ENCODE measurements at places on chromosomes 1 and 21.

DNA sequence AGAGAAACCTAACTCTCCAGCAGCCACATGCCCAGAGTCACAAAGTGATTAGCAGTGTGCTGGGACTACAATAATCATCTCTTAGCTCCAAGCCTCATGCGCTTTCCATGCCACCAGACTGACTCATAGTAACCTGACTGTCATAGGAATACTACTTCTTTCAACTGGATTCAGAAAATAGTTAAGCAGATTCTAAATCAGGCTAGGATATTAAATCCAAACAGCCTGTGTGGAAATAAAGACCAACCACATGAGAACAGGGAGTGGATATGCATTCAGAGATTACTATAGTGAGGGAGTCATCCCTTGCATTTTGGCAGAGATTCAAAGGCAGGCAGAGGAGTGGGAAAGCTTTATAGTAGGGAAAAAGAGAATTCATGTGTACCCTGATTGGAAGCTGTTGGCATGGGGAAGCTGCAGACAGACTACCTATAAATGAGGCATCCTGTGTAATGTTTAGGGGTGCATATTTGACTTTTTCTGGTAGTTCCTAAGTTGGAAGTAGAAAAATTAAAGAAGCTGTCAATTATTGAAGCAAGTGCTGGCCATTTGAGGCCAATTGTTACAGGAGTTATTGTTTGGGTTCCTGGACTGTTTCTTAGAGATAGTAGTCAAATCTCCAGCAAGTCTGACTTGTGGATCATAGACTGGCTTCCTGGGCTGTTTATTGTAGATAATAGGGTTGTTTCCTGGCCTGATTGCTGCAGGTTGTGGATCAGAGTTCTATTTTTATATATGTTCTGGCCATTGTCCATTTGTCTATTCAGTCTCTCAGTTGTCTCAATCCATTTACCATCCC, 31.7 kb upstream of the DNAH14 start:
- no peak for DNase-seq

GRCh38 chr1:158095737-158096335, 84.9 kb upstream of the CD1D start:
- DNase-seq: peak; percentile 61

DNA sequence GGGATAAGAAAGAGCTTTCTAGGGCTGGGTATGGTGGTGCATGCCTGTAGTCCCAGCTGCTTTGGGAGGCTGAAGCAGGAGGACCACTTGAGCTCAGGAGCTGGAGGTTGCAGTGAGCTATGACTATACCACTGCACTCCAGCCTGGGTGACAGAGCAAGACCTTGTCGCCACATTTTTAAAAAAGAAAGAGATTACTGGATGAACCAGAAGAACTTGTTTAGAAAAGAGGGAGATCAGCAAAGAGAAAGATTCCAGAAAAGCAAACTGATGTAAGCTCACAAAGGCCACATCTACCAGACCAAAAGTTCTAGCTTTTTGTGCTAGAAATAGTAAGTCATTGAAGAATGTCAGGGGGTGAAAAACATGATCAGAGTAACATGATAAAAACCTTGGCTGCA, 117.6 kb downstream of the KIAA0319L start:
- DNase-seq: no peak

GRCh38 chr1:234164098-234164709, 209.1 kb upstream of the COA6 start:
- DNase-seq: no peak

GRCh38 chr1:212138457-212138856, 102.9 kb downstream of the DTL start:
- DNase-seq: no peak

DNA sequence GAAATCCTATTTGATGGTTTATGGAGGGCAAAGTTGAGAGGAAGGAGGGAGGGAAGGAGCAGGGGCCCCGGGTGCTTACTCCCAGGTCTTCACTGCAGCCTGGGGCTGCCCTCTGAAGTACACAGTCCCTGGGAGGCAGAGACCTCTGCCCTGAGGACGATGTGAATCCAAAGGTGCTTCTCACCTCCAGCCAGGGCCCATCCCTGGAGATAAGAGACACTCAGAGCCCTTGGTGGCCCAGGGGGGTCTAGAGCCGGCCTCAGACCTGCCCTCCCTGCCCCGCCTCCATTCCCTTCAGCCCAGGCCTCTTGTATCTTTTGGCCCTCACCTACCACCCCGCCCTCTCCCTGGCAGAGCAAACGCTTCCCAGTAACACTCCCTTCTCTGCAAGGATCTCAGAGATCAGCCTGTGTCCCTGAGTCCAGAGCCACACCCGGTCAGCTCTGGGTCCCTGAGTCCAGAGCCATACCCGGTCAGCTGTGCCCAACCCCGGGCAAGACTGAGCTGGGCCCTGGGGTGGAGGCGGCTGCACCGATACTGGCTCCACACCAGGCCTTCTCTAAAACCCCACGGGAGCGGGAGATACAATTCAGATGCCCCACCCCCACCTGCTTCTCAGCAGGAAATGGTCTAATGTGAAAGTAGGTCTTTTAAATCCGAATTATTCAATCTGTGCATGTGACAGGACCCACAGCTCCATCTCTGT, 3.6 kb upstream of the GNB1 start:
- DNase-seq: no peak

- peak; percentile 73 for DNase-seq
Measured at GRCh38 chr1:169105434-169106094, 926 bp upstream of the ATP1B1 start.

DNA sequence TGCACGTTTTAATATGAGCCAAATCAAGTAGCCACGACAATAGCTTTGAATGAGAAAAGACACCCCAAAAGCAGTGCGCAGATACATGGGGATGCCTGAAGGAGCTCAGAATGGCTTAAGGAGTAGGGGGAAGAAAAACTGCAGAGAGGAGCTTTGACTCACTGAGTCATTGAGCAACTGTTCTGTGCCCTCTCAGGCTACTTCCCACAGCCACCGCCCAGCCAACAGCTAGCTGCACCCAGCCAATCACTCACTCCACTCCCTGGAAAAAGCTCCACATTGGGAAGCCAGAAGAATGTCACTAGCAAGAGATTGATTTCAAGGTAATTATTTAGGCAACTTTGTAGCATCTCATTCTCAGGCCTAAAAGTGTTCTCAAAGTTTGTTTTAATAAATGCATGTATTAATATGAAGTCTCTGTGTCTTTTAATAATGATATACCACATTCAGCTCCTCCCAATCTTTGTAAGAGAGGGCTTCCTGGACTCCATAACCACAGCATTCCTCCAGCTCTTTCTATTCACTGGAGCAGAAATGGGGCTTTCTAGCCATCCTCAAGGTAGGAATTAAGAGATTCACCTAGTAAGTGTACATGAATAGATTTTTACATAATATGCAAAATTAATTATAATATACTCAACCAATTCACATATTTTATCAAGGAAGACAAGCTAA, 16.8 kb downstream of the DUSP10 start:
- no peak for DNase-seq

DNA sequence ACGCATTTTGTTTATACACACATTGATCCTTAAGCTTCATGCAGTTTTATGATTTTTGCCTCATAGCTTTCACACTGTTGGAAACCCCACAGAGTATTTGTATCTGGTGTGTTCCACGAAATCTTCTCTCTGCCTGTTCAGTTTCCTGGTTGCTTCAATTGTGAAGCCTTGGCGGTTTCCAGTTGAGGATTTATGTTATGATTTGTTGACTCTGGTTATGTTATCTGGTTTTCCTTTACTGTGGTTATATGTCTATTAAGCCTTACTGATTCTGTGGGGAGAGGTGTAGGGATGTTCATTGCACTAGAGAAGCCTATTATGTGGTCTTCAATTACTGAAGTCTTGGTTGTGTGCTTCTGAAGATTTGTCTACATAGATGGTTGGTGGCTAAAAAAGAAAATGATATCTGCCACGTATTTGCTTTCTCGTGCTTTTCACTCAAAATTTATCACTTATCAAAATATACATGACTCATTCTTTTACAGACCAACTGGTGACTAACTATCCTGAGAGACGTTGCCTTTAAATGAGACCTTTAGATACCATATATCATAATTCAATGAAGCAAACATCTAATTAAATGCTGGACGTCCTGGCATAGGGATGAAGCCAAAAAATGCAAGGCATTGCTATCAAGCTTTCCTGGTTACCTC, 488.0 kb upstream of the B3GALT2 start:
- no peak for DNase-seq

- DNase-seq: no peak
Measured at GRCh38 chr1:224377676-224378006, 21.0 kb downstream of the CNIH4 start.

DNA sequence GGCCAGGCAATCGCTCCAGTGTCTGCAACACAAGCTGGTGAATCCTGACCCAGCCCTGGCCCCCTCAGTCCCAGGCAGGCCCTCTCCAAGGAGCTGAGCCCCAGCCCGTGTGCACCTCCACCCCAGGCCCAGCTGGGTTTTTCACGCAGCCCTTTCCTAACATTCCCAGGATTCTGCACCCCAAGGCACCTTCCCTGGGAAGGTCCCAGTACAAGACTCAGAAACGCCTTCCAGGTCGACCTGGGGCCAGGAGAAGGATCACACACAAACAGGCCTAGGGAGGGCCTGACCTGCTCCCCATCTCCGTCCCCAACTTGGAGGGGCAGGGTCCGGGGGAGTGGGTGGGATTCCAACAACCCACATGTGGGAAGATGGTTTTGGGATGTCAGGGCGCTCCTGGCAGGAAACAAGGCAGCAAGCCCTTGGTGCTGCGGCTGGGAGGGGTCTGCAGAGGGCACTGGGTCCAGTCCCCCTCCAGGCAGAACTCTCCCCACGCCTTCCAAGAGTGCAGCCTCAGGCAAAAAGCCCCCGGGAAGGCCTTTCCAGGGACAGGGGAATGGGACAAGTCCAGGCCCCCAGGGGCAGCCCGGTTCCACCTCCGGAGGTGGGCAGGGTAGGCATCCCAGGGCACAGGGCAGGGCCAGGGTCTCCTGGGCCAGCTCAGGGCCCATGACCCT, 58.3 kb downstream of the KCNAB2 start:
- no peak for DNase-seq

DNA sequence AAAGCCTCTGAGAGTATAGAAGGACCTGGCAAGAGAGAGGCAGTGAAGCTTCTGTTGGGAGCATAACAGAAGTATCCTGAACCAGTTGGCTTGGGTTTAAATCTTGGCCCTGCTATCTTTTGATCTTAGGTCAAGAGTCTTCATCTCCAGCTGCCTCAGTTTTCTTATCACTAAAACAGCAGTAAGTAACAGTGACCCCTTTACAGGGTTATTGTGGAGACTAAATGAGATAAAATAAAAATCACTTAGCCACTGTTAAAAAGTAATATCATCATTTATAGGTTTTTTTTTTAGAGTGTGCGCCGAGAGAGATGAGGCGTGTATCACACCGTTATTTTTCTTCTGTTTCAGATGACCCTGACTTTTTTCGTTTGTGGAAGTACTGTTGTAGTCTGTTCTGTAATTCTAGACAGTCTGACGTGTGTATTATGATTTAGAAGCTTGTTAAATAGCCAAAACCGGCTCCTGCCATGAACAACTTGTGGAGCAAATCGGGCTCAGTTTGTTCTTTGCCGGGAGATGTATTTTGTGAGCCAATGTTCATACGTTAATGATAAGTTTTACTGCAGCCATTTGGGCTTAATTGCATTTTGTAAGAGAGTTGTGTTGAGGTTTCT, 1.1 kb downstream of the THRAP3 start:
- no peak for DNase-seq

DNA sequence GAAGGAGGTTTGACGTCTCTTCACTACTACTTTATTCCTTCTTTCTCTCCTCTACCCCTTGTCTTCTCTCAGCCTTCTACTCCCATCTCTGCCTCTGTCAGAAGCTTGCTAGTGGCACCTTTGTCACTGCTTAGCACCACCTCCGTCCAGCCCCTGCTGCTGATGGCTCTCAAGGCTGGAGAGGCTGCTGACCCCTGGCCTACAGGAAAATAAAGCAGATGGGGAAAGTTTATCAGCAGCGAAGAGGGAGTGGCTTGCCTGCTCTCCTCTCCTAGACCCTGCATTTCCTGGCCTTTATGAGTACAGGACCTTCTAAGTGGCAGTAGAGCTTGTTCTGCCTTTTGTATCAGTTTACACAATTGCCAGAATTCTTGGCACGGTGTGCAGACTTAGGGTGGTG, 27.0 kb downstream of the PROX1 start:
- DNase-seq: no peak

DNA sequence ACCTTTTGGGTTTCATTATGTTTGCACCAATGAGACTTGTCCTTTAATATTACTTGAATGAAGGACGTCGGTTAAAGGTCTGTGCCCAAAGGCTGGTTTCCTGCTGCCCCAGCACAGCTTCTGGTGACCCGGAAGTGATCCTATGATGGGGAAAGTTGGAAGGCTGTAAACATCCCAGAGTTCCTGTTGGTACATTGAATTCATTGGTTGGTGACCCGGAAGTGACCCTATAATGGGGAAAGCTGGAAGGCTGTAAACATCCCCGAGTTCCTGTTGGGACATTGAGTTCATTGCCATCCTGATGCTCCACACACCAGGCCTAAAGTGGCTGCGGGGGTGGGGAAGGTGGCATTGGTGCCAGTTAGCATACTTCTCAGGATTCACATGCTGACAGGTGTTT, 187.3 kb downstream of the RYR2 start:
- DNase-seq: no peak

- DNase-seq: no peak
Measured at GRCh38 chr1:150005606-150006005, 4.9 kb downstream of the OTUD7B start.

- no peak for DNase-seq
Measured at GRCh38 chr1:63906047-63906704, 132.4 kb downstream of the ROR1 start.

DNA sequence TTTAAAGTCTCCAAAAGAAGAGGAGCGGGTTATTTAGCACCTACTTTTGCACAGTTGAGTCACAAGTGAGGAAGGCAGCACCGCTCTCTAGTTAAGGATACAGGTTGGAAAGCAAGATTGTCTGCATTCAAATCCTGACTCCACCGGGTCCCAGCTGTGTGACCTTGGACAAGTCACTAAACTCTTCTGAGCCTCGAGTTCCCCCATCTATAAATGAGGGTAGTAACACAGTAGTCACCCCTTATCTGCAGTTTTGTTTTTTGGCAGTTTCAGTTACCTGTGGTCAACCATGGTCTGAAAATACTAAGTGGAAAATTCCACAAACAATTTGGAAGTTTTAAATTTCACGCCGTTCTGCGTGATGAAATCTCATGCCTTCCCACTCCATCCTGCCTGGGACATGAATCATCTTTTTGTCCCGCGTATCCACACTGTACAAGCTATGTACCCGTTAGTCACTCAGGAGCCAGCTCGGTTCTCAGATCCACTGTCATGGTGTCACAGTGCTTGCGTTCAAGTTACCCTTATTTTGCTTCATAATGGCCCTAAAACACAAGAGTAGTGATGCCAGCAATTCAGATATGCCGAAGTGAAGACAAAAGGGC, 49.4 kb downstream of the CAPZB start:
- DNase-seq: no peak
